ENCODE measurements at places on chromosomes 1 and 21.

DNA sequence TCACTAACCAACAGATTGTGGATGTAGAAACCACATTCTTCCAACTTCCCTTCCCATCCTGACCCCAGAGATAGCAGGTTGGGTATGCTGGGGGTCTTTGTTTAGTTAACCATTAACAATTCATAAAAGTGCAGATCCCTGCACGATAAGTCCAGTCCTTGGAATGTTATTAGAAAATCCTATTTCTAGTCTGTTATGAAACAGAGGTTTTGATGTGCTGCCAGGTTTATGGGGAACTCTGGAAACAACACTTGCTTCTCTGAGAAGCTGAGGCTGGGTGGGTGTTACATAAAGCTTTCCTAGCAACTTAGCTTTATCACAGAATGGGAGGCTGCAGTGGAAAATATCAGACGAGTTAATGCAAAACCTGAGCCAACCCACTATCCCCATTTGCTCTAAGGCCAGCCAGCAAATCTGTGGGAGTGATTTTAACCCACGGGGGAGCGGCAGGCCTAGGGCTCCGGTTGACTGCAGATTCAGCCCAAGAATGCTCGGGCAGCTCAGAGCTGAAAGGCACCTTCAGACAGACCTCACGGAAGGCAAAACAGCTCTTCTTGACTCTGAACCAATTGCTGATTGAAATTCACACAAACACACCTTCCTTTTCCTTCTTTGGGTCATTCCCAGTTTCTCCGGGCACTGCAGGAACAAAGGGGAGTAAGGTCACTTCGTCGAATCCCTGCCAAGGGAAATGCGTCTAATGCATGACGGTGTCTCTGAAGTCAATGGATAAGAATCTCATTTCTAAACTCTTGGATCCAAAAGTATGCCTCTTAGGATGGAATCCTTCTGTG lies 111.7 kb upstream of the IRF2BP2 start:
- no peak for DNase-seq

DNA sequence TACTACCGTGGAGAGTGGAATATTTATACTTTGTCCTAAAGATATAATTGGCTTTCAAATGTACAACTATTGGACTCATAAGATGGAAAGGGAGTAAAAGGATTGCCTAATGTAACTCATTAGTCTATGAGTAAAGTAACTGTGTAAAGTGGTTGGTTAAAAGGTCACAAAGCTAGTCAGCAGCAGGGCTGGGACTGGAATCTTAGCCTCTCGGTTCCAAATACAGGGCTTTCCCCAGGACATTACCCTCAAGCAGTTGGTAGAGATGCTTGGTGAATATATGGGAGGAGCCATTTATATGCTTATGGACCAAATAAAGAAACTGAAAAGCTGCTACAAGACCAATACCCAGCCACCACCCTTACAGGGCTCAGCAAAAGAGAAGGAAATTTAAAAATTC lies 283.7 kb downstream of the HLX start:
- no peak for DNase-seq

DNA sequence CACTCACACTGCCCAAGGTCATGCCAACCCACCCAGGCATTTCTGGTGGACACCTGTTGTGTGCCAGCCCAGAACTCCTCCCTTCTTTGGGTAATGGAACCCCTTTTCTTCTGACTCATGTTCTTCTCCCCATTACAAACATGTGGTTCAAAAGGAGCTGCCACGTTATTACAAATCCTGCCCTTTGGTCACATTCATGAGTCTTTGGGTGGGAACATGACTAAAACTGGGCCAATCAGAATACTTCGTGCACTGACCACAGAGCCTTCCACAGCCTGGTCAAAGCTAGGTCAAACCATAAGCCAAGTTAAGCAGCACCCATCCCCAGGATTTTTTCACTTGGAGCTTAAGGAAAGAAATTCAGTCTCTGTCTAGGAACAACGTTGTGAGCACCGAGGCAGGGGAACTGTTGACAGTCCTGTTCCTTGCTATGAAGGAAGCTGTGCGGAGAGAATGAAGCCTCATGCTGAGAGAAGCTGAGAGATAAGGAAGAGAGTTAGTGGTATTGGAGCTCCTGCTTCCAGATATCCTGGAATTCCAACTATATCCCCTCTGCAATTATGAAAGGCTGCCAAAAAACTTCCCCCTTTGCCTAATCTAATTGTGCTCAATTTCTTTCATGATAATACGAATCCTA lies 46.8 kb upstream of the DIPK1A start:
- DNase-seq = no peak

DNA sequence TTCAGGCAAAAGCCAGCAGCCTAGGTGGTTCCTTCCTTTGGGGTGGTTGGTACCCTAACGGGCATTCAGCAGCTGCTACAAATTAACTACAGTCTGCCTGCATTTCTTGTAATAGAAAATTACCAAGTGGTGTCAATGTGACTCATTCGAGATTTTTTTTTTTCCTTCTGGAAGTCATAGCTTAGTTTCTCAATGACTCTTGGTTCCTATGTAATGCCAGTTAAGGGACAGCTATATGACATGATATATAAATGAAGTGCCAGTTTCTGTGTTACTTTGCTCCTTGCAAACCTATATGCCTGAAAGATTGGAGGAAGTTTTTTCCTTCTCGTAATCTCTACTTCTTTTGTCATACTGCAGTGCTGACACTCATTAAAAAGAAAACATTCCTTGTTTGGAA lies 2.6 kb downstream of the MGST3 start:
- peak; percentile 6 for DNase-seq

DNA sequence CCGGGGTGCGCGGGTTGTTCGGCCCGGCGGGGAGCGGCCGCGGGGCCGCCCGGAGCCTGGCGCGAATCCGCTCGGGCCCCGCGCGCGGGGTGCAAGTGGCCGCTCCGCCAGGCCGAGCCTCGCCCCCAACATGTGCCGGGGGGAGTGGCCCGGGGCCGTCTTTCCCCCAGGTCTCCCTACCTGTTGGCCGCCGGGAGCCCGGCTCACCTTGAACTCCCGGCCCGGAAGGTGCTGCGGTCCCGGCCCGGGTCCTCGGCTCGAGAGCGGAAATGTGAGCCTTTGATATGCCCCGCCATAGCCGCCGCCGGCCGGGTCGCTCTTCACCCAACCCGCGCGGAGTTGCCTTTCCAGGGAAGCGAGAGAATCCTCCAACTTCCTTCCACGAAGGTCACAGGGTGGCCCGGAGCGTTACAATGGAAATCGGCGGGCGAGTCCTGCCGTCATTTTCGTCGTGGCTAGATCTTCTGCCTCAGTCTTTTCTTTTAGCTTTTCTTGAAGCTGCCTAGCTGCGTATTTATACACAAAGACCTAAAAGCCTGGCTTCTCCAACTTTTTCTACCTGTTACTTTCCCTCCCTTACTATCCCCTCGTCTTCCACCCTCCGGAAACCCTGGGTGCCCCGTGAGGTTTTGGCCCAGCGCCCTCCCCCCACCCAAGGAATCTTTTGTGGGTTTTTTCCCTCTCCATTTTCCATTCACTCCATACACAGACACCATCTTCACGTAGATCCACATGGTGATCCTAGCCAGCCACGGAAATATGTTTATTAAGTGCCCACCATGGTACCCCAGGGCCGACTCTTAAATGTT lies 867 bp downstream of the PTGFRN start:
- DNase-seq = peak; percentile 63

DNA sequence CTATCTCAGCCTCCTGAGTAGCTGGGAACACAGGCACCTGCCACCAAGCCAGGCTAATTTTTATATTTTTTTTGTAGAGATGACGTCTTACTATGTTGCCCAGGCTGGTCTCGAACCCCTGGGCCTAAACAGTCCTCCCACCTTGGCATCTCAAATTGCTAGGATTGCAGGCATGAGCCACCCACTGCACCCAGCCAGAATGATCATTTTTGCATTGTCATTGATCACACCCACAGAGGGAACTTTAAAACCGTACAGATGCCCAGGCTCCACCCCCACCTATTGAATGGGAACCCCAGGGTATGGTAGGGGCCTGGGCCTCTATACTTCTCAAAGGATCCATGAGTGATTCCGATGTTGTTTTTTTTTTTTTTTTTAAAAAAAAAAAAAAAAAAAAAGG lies 36.7 kb downstream of the ETNK2 start:
- no peak for DNase-seq

GRCh38 chr1:94721240-94721639 lies 98.9 kb upstream of the SLC44A3 start:
- DNase-seq = no peak

DNA sequence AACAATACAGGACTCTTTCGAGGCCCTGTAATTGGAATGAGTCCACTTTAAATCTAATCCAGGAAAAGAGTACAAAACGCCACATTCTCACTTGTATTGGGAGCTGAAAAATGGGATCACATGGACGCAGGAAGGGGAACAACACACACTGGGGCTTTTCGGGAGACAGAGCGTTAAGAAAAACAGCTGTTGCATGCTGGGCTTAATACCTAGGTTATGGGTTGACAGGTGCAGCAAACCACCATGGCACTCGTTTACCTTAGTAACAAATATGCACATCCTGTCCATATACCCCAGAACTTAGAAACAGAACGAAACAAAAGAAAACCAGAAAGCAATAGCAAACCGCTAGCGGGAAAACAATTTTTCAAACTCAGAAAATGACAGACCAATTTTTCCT lies 1532.7 kb upstream of the TPTE start:
- DNase-seq = no peak

- DNase-seq = no peak
Observed at GRCh38 chr1:198007687-198008607, 90.8 kb downstream of the LHX9 start.

GRCh38 chr1:156773607-156774006 lies 6.3 kb downstream of the PRCC start:
- DNase-seq = no peak

DNA sequence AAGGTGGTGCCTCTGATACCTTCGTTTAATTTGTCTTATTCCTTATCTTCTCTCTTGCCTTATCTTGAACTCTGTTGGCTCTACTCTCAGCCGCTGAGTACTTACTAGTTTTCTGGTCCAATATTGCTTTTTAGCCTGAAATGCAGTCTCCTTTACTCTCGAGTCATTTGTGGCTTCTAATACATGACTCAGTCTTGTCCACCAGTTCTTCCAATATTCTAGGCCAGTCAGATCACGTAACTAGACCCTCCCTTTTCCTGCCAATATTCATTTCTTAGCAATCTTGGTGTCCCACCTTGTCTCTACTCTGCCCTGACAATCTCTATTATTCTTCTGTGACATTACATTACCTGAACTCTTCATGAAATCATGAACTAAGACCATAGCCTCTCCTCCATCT lies 555.8 kb downstream of the DPYD start:
- no peak for DNase-seq

DNA sequence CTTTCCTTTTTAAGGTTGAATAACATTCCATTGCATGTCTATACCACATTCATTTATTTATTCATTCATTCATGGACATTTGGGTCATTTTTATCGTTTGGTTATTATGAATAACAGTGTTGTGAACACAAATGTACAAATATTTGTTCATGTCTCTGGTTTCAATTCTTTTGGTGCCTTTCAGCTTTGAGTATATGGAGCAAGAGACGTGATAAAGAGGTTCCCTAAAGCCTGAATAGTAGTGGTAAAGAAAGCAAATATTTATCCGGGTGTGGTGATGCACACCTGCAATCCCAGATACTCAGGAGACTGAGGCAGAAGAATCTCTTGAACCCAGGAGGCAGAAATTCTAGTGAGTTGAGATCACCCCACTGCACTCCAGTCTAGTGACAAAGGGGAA lies 5.3 kb upstream of the RLF start:
- no peak for DNase-seq

GRCh38 chr1:64757213-64757612 lies 12.3 kb downstream of the RAVER2 start:
- no peak for DNase-seq

DNA sequence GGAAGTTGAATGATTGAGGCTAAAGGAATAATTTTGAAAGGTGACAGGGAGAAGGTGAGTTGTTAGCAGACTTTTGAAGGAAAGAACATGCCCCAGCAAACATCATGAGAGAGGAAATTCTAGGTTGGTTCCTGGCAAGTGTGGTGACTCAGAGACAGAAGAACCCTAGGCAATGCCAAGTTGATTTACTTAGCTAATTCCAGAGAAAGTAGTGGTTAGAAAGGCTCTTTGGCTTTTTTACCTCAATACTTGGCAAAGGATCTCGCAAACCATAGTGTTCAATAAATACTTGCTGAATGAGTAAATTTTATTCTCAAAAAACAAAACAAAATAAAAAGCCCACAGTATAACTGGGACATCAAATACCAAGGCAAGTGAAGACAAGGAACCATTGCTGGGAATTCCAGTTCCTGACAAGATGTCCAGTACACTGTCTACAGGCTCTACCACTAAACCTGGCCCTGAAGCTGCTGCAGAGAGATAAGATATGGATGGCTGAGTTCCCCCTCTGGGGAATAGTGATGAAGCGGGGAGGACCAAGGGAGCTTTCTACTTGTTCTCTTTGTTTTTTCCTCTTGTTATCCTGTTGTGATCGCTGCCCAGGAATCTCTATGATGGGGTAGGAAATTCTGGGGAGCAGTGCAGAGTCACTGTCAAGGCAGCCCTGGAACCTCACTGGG lies 48.2 kb downstream of the IL12RB2 start:
- no peak for DNase-seq

- no peak for DNase-seq
Observed at GRCh38 chr1:27878787-27879335, 6.5 kb downstream of the THEMIS2 start.

- no peak for DNase-seq
Observed at GRCh38 chr1:4171480-4172450, 271.7 kb upstream of the C1orf174 start.

- no peak for DNase-seq
Observed at GRCh38 chr1:169133801-169134502, 27.5 kb downstream of the ATP1B1 start.

GRCh38 chr1:244768186-244768585 lies 67.3 kb upstream of the COX20 start:
- no peak for DNase-seq

DNA sequence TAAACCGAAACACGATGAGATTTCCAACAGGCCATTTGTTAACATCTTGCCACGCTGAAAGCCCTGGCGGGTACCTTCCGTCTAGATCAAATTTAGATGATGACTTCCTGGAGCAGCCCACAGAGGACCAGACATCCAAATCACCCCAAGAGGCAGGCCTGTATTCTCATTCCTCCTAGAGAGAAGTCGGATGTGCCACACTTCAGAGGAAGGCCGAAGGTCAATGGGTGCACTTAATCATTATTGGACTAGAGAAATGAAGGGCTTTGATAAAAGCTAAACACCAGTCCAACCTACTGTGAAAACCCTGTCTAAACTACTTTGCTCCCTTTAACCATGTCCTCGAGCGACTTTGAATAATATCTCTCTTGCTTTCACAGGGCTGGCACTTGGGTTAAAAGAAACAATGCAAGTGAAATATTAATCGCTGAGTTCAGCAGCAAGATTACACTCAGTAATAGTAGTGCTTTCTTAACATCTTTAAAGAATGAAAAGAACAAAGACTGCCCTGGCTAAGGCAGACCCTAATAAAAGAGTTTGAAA lies 76.5 kb downstream of the BCAR3 start:
- DNase-seq = no peak

GRCh38 chr1:185699874-185700273 lies 34.3 kb upstream of the HMCN1 start:
- no peak for DNase-seq

Measured in stimulated activated CD4-positive, alpha-beta T cell treated with anti-CD3 and anti-CD28 coated beads, Interleukin-15, amount 100 ng/mL, for 24 hours (primary cell).